Heart right ventricle (tissue), 16 donors: ENCODE measurements at places on chromosomes 6 and 20. TPM values are rescaled to one million over a fixed set of nuclear protein-coding genes. Genes with fewer than 3 reads are reported as not detected.
A peak's percentile ranks its signal among the peaks of the same experiment; 100 is the strongest.

The SLC17A2 gene
- not detected for polyA plus RNA-seq

GRCh38 chr20:53748821-53749421 lies 155.3 kb upstream of the ZNF217 start:
- no peaks in the 10 kb centered on the region for H3K36me3 ChIP-seq
- H3K27me3 ChIP-seq, result no peaks in the 10 kb centered on the region
- H3K27ac ChIP-seq, result no peak overlapping the region
- no peak overlapping the region for H3K4me3 ChIP-seq
- H3K4me1 ChIP-seq, result peaks cover 9% of the 10 kb centered on the region
- DNase-seq, result no peak

The CRISP2 gene
- not detected for polyA plus RNA-seq

- no peaks in the 10 kb centered on the region for H3K27me3 ChIP-seq
- DNase-seq, result no peak
- no peaks in the 10 kb centered on the region for H3K36me3 ChIP-seq
- H3K4me1 ChIP-seq, result no peaks in the 10 kb centered on the region
- no peak overlapping the region for H3K27ac ChIP-seq
- no peak overlapping the region for H3K4me3 ChIP-seq
Measured at GRCh38 chr6:20265842-20266241, 53.6 kb upstream of the MBOAT1 start.

GRCh38 chr6:137496368-137496767 lies 2.2 kb upstream of the OLIG3 start:
- H3K36me3 ChIP-seq, result no peaks in the 10 kb centered on the region
- peaks cover 100% of the 10 kb centered on the region for H3K27me3 ChIP-seq
- peaks cover 17% of the 10 kb centered on the region for H3K4me1 ChIP-seq
- no peak overlapping the region for H3K27ac ChIP-seq
- no peak for DNase-seq

DNA sequence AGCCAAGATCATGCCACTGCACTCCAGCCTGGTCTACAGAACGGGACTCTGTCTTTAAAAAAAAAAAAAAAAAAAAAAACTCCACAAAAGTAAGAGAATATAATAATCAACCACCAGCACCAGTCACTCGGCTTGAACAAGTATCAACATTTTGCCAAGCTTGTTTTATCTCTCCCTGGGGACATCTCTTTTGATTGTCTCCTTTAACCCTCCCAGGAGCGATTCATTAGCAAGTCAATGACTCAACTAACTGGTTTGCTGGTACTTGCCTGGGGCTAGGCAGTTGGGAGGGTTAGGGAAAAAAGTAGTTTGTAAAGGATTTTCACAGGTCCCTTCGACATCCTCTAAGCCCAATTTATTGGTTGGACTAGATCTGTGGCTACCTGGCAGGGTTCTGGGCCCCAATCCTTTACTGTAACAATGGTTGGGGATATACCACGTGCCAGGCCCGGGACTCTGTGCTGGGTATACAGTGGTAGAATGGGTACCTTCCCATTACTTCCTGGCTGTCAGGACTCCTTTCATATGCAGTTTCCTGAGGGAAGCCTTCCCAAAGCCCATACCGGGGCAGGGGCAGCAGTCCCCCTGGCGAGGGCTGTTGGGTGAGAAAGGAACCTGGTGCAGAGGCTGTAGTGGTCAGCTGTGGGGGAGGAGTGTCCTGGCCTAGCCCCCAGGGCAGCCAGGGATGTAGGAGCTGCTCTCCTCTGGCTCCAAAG lies 12.2 kb downstream of the TGIF2 start:
- no peaks in the 10 kb centered on the region for H3K36me3 ChIP-seq
- H3K27ac ChIP-seq, result no peak overlapping the region
- no peaks in the 10 kb centered on the region for H3K27me3 ChIP-seq
- no peak overlapping the region for H3K4me3 ChIP-seq

DNA sequence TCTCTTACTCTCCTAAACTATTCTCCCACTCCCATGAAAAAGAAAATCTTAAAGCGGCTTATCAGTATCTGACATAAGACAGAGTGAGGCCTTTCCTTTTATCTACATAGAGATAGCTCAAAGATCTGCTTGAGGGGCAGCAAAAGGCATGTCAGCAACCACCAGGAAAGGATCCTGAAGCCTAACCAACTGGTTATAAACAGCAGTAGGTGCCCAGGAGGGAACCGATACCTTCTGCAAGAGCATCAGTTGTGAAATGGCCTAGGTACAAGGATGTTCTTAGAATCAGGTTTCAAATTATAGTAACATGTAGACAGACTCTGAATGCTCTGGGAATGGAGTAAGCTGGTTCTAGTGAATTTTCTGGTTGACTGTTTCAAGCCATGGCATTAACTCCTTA lies 21.4 kb downstream of the JARID2 start:
- peaks cover 22% of the 10 kb centered on the region for H3K4me1 ChIP-seq
- peak overlapping the region; percentile 84 for H3K27ac ChIP-seq
- H3K36me3 ChIP-seq, result no peaks in the 10 kb centered on the region
- DNase-seq, result no peak
- no peaks in the 10 kb centered on the region for H3K27me3 ChIP-seq
- H3K4me3 ChIP-seq, result no peak overlapping the region

- no peaks in the 10 kb centered on the region for H3K4me1 ChIP-seq
- H3K36me3 ChIP-seq, result no peaks in the 10 kb centered on the region
- no peak overlapping the region for H3K27ac ChIP-seq
- H3K27me3 ChIP-seq, result no peaks in the 10 kb centered on the region
Measured at GRCh38 chr6:82902290-82902689, 163.4 kb downstream of the UBE3D start.

GRCh38 chr6:32666420-32667300 lies at the start of gene HLA-DQB1:
TSS of gene HLA-DQB1 (minus strand) at chr6:32666657. CDS start at chr6:32666607, 50 bp downstream.
- H3K36me3 ChIP-seq, result peaks cover under 1% of the 10 kb centered on the region
- peaks cover 14% of the 10 kb centered on the region for H3K27me3 ChIP-seq
- H3K4me1 ChIP-seq, result no peaks in the 10 kb centered on the region
- H3K4me3 ChIP-seq, result peak within 1 kb of the TSS; percentile 57
- peak; percentile 61 for DNase-seq

DNA sequence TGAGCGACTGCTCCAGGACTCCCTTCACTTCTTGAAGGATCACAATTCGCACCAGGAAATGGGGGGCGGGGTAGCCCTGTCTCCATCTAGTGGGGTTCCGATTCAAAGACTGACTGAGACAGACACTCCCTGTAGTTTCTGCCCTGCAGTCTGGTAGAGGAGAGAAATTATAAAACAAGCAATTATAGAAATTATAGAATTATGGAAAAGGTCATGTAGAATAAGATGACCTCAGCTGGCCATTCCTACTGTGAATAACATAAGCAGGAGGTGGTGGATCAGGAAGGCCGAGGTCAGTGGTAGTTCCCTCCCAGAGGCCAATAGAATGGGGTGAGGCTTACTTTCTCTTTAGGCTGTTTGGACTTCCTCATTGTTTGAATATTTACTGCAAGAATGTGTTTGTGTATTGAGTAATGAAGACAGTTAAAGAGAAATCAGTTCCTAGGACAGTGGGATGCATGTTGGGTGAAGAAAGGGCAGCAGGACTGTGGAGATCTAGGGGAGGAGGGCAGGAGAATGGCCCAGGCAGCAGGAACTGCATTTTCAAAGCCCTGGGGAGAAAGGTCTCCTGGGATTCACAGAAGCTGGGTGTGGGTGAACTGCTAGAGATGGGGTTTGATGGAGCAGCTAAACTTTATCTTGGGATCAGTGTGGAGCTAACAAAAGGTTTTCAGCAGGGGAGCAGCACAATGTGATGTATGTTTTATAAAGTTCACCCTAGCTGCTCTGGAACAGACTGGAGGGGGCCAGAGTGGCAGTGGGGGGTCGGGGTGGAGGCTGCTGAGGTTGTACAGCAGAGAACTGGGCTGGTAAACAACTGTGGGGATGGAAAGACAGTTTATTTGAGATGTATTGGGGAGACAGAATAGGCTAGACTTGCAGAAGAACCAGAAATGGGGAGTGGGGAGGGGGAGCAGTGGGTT lies 2.1 kb downstream of the ZNF341 start:
- H3K4me1 ChIP-seq, result peaks cover 27% of the 10 kb centered on the region
- no peaks in the 10 kb centered on the region for H3K36me3 ChIP-seq
- peak overlapping the region; percentile 98 for H3K27ac ChIP-seq
- H3K27me3 ChIP-seq, result no peaks in the 10 kb centered on the region
- DNase-seq, result no peak

- no peaks in the 10 kb centered on the region for H3K4me1 ChIP-seq
- H3K36me3 ChIP-seq, result peaks cover 10% of the 10 kb centered on the region
- no peaks in the 10 kb centered on the region for H3K27me3 ChIP-seq
- H3K4me3 ChIP-seq, result no peak overlapping the region
- H3K27ac ChIP-seq, result no peak overlapping the region
Measured at GRCh38 chr6:131862476-131862875, 54.7 kb downstream of the ENPP1 start.

The ADAT2 gene
- 1.7 TPM for polyA plus RNA-seq
